SW480 (cell line): ENCODE measurements at places on chromosomes 2 and 18.

DNA sequence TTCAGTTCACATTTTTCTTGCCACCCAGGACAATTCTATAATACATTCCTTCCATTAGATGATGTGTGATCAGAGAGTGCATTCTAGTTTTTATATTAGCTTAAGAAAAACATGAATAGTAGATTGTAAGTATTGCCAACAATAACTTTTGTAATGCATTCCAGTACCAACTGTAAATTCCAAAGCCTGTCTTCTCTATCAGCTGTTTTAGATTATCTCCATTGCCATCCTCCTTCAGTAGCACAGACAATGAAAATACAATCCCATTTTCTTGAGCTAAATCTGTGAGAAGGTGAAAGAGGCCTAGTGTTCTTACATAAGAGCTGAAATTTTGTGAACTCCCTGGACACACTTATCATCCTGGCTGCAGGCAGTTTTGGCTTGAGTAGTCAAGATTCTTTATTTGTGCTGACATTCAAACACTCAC lies 103.9 kb downstream of the CCBE1 start:
- DNase-seq: no peak

DNA sequence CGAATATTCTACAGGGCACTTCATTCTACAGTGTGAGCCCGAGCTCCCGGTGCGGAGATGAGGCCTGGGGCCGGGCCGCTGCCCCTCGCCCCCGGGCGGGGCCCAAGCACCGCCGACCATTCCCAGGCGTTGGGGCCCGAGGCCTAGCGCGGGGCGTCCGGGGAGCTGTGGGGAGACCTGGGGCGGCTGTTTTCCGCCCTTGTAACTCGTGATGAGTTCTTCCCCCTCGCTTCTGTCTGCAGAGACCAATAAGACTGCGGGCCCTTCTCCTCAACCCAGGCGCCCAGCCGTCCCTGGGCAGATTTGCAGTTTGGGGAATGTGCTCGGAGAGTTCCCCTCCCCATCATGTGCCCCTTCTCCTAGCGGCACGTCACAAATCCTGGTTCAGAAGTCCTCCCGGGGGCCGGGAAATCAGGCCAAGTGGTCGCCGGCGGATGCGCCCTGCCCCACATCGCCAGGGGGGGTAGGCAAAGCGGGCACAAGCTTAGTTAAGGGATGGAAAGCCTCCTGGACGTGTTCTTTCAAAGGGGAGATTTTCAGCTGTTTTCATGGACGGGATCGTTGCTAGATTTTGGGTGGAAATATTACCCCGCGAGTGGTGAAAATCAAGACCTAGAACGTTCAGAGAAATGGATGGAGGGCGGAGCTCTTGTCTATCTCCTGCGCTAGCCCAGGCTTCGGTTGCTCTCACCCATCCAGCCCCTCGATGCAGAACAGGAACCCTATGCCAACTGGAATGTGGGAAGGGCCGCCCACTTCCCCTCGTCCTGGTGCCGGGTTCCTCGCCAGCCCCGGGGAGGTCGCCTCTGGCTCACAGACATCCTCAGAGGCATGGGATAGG lies 18.8 kb upstream of the HAAO start:
- no peak for DNase-seq

GRCh38 chr2:179447839-179448447 lies 183.3 kb upstream of the SESTD1 start:
- DNase-seq: no peak

DNA sequence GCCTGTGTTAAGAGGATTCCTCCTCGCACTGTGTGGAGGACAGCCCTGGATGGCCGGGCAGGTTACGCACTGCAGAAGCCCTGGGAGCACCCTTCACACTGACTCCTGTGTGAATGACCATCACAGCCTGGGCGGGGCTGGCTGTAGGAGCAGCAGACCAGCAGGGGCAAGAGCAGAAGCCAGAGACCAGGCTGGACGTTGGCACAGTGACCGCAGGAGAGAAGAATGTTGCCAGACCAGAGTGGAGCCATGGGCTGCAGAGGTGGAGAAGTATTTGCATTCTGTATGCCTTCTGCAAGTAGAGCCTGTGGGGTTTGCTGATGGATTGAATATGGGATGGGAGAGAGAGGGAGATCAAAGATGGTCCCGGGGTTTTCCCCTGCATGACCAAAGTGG lies 23.1 kb downstream of the LRRFIP1 start:
- DNase-seq: no peak

DNA sequence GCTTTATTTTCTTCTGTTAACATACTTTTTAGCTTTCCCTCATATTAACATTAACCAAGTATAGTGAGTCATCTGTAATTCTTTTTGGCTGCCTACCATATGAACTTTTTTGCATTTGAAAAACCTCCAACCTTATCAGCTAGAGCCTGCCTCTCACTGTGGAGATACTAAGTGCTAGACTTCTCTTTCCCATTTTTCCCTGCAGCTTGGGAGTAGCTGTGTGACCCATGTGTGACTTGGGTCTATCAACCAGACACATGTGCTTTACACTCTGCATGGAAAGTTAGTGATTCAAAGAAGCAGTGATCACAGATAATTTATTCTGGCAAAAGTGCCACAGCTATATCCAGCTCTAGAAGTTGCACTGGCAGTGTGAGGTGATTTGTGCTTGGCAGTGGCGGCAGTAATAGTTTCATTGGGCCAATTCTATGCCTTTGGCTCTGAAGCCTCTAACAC lies 36.3 kb downstream of the PREPL start:
- DNase-seq: no peak

DNA sequence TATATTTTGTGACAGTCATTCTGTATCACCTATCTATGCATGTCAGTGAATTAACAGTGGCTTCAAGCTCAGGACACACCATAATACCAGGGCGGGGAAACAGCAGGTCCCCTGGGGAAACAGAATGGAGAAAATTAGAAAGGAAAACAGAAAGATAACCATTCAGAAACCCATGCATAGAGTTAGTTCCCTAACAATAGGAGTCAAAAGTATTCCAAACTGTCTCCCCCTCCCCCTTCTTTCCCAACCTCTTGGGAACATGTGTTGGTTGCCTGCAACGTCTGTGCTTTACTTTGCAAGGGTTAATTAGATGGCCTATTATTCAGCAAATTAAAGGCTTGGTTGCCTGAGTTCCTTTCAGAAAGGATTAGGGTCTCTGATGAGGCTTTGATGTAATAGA lies 176.4 kb downstream of the MYO3B start:
- no peak for DNase-seq

DNA sequence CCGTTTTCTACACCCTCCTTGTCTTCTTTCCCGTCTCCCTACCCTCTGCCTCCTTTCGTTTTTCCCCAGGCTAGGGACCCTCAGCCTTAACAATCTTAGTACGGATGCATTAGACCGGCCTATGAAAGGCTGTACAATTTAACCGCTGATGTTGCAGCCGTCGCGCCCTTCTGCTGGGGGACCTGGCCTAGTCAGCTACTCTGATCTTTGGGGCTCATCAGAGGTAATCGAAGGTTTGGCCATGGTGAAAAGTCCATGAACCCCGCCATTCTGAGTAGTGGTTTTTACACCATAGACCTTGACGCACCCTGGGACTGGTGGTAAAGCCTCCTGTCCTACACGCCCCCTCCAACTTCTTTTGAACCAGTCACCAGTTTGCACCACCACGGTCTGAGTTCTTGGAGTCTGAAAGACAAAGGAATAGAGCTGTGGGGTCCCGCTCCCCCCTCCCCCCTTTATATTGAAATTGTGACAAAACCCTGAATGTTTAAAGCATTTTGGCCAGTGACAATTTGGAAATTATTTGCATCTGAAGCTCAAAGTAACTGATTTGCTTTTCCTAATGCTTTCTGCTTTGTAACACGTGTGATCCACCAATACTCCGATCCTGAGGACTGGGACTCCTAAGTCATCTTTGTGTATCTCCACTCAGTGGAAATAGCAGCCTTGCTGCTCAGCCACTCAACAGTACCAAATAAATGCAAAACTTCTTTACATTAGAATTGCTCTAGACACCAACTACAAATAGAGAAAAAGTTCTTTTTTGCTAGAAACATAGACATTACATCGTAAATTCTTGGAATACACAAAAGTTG lies 642 bp upstream of the SRSF7 start:
- no peak for DNase-seq
